Mesothelial cell of epicardium (in vitro differentiated cells): ENCODE measurements at places on chromosomes 2 and 18.

DNA sequence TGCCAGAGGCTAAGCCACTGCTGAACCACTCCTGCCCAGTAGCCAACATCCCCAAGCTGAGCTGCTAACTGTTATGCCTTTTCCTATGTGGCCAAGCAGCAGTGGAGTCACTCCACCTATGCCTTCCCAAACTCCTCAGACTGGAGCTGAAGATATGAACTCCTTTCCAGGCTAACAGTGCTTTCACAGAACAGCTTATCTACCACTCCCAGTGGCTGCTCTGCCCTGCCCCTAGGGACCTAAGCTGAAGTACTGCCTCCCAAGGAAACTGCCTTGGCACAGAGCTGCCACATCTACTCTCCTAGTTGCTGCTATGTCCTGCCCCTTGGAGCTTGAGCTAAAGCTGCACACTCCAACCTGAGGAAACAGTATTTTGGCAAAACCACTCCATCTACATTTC, 275.9 kb downstream of the RBM43 start:
- H3K27ac ChIP-seq = no peak overlapping the region
- no peak for DNase-seq
- no peak overlapping the region for H3K4me3 ChIP-seq
- peaks cover 27% of the 10 kb centered on the region for H3K4me1 ChIP-seq

DNA sequence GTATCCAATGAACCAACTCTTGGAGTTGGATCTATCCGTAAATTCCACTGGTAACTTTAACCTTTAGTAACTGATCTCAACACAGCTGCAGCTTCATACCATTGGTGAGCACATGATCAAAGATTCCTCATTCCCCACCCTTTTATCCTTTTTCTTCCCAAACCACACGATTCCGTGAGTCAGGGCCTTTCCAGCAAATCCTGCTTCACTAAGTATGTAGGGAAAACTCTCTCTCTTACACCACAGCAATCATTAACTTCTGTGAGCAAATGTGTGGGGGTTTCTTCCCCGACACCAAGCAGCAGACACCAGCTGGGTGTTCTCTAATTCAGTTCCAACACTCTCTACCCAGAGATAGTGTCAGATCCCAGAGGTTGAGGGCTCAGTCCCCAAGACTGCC, 23.5 kb downstream of the ELP2 start:
- peak overlapping the region; percentile 39 for H3K27ac ChIP-seq
- H3K27me3 ChIP-seq = no peaks in the 10 kb centered on the region
- DNase-seq = no peak
- no peak overlapping the region for H3K4me3 ChIP-seq
- H3K4me1 ChIP-seq = no peaks in the 10 kb centered on the region

DNA sequence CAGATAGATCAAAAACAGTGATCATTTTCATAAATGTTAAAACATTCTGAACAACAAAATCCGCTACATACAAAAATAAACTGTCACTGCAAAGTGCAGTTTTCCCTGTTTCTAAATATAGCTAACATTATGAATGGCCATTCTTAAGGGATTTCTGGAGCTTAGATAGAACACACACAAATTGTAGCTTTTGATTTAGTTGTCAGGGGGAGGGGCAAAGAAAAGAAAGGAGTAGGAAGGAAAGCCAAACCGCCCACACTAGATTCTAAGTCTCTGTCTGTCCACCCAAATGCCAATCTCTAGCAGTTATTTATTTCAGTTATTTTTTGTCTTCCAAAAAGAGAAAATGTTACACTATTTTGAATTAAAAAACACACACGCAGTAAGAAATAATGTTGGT, 182.4 kb downstream of the CDH2 start:
- peaks cover 38% of the 10 kb centered on the region for H3K4me1 ChIP-seq
- H3K4me3 ChIP-seq = no peak overlapping the region

DNA sequence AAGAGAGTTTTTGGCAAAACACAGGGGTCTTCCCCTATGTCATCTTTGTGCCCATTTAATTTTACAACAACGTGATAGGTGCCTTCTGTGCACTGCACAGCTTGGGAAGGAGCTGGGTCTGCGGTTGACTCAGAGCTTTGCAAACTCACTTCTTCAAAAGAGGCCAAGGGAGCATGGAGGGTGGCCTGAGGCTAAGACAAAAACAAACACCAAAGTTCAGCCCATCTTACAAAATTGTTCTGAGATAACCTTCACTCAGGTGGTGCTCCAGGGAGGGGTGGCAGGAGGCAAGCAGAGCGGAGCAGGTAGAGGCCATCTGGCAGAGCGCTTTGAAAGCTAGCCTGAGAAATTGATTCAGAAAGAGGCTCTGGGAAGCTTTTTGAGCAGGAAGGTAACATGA, 9.8 kb downstream of the SOWAHC start:
- H3K4me1 ChIP-seq = peaks cover 25% of the 10 kb centered on the region
- H3K27me3 ChIP-seq = no peaks in the 10 kb centered on the region
- DNase-seq = no peak

DNA sequence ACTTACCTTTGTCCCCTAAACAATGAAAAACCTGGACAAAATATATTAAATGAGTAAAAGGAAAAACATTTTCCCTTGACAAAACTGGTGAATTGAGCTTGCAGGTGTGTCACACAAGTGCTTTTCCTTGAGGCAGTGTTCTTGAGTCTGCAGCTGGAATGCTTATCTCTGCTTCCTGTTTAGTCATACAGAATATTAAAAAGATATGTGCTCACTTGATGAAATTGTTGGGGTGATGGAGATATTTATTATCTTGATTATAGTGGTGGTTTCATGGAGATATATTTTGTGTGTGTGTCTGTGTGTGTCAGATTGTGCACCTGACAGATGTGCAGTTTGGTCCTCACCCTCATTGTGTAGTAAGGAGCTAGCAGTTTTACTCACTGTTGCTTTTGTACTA, 3.3 kb downstream of the TAF1B start:
- no peaks in the 10 kb centered on the region for H3K27me3 ChIP-seq
- no peak for DNase-seq
- peak overlapping the region; percentile 2 for H3K27ac ChIP-seq
- H3K36me3 ChIP-seq = peaks cover 17% of the 10 kb centered on the region
- no peak overlapping the region for H3K4me3 ChIP-seq
